ENCODE measurements at places on chromosomes 2 and 18. TPM values are rescaled to one million over a fixed set of nuclear protein-coding genes. Genes with fewer than 3 reads are reported as not detected.
A peak's percentile ranks its signal among the peaks of the same experiment; 100 is the strongest.

Gene GATA6
- polyA plus RNA-seq: 4.2 TPM

- no peak for DNase-seq
These were observed 16.3 kb upstream of the KCNG2 start for GRCh38 chr18:79781331-79781941.

- DNase-seq: no peak
These were observed 18.2 kb downstream of the ADRA2B start for GRCh38 chr2:96097951-96098823.

- DNase-seq: no peak
These were observed 408.1 kb downstream of the THSD7B start for GRCh38 chr2:137173463-137173862.

DNA sequence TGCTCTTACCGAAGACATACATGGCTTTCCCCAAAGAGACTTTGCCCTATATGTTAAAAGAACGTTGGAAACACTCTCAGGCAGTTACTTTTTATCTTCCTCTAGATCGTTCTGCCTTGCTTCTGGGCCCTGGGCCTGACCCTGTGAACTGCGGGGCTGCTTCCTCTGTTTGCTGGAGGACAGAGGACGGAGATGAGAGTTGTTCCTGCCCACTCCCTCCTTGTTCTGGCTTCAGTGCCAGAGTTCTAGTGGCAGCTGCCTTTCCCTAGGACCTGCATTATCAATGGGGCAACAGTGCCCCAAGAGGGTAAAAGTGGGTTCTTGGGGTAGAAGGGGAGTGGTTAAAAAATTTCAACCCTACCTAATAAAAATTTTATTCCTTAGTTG lies 6.5 kb upstream of the FN1 start:
- DNase-seq: no peak

- DNase-seq: no peak
These were observed 203.5 kb upstream of the SALL3 start for GRCh38 chr18:78776151-78776550.

DNA sequence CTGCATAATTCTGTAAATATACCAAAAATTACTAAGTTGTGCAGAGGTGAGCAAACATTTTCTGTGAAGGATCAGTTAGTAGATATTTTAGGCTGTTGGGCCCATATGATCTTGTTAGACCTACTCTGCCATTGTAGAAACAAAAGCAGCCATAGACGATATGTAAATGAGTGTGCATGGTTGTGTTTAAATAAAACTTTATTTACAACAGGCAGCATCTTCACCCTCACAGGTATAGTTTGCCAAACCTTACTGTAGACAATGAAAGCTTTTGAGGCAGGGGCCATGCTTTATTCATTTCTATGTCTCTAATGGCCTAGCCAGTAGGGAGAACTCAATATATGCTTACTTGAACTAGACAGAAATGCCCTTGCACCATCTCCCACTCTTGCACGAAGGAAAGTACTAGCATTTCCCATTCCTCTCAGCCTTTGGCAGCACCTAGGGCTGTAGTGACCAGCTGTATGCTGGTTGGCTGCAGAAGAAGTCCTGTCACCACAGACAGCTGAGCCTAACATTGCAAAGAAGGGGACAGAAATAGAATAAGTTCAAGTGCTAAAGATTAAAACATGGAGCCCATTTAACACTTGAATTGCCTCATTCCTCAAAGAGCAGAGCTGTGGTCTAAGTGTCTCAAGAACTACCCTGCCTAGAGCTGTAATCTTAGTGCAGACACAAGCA lies 305.1 kb upstream of the MGAT5 start:
- no peak for DNase-seq

- DNase-seq: no peak
These were observed 111.8 kb downstream of the EPB41L3 start for GRCh38 chr18:5431836-5432575.

DNA sequence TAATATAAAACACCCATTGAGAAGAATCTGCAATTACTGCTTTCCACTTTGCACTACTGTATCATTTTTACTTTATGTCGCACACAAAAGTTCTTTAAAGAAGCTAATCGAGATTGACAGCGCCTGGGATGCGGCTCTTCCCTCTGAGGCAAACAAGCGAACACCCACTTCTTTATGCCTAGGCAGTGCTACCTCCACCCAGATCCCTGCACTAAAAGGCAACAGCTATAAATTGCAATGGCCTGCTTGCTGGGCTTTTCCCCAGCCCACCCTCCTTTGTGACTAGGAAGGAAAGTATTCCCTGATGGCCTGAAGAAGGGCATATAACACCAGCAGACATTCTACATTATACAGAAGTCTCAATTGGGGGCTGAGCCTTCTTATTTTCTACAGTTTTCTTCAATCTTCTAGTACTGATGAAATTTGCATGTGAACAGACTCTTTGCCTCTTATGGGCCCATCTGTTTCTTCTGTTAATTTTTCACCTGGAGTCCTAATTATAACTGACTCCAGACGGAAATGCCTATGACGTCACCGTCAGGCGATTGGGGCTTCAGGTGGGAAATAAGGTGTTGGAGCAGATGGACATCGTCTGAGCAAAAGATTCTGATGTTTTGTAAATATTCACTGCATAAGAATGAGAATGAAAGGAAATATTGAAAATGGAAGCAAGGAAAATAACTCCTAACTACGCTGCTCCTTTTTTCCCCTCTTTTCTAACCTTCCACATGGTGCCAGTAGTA lies 138.9 kb upstream of the DCC start:
- DNase-seq: no peak

Gene C2orf49
- 8.5 TPM for polyA plus RNA-seq

Gene CPSF3
- polyA plus RNA-seq: 24.7 TPM

- no peak for DNase-seq
These were observed 202.5 kb downstream of the GLI2 start for GRCh38 chr2:120938045-120938771.

GRCh38 chr18:58793361-58793760 lies 71.3 kb upstream of the ZNF532 start:
- DNase-seq: peak; percentile 90

DNA sequence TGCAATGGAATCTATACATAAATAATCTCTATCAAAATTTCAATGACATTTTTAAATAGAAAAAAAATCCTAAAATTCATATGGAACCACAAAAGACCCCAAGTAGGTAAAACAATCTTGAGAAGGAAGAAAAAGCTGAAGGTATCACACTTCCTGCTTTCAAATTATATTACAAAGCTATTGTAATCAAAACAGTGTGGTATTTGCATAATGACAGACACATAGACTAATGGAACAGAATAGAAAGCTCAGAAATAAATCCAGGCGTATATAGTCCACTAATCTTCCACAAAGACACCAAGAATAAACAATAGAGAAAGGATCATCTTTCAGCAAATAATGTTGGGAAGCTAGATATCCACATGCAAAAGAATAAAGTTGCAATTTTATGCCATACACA lies 699.8 kb upstream of the ID2 start:
- no peak for DNase-seq

GRCh38 chr2:213101692-213102460 lies 49.5 kb downstream of the IKZF2 start:
- no peak for DNase-seq

- no peak for DNase-seq
These were observed 166.7 kb downstream of the MYT1L start for GRCh38 chr2:2164326-2164917.

GRCh38 chr18:50706651-50707050 lies 113.2 kb downstream of the MRO start:
- DNase-seq: no peak

Data from IMR-90 (cell line).